ENCODE measurements at places on chromosomes 12 and 14. TPM values are rescaled to one million over a fixed set of nuclear protein-coding genes. Genes with fewer than 3 reads are reported as not detected.

BAG5 gene
- 12.6 TPM for total RNA-seq

- no peak overlapping the region for H3K4me3 ChIP-seq
- no peaks in the 10 kb centered on the region for H3K27me3 ChIP-seq
- H3K4me1 ChIP-seq = no peaks in the 10 kb centered on the region
- DNase-seq = no peak
- H3K36me3 ChIP-seq = no peaks in the 10 kb centered on the region
- no peak overlapping the region for H3K27ac ChIP-seq
Measured at GRCh38 chr12:98274430-98275130, 240.8 kb upstream of the TMPO start.

DNA sequence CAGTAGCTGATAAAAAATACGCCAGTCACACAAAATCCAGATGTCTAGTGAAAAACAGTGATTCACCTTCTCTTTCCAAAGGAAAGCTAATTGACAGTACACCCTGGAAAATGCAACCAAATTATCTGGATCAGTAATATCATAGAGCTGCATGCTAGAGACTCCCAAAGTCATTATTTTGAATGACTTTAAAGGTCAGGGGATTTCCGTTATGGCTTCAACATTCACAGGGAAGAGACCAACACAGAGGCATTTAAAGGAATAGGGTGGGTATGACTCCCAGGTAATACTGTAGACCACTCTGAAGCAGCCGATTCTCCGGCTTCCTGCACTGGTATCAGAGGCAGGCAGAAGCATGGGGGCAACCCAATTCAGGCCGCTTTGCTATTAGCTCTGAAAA is 190.4 kb downstream of the STXBP6 start:
- DNase-seq = no peak
- no peaks in the 10 kb centered on the region for H3K27me3 ChIP-seq
- no peak overlapping the region for H3K4me3 ChIP-seq
- no peaks in the 10 kb centered on the region for H3K36me3 ChIP-seq
- peaks cover 10% of the 10 kb centered on the region for H3K4me1 ChIP-seq

- DNase-seq = no peak
- H3K36me3 ChIP-seq = no peaks in the 10 kb centered on the region
- no peak overlapping the region for H3K4me3 ChIP-seq
- H3K27ac ChIP-seq = no peak overlapping the region
- no peaks in the 10 kb centered on the region for H3K4me1 ChIP-seq
Measured at GRCh38 chr14:34650786-34651584, 21.0 kb upstream of the SNX6 start.

GRCh38 chr12:39804898-39805297 is 185.3 kb upstream of the ABCD2 start:
- H3K4me1 ChIP-seq = no peaks in the 10 kb centered on the region
- DNase-seq = no peak
- no peak overlapping the region for H3K27ac ChIP-seq
- H3K36me3 ChIP-seq = no peaks in the 10 kb centered on the region
- no peaks in the 10 kb centered on the region for H3K27me3 ChIP-seq
